Activated naive CD8-positive, alpha-beta T cell treated with anti-CD3 and anti-CD28 coated beads, Interleukin-2, amount 50 U/mL, for 24 hours (primary cell): ENCODE measurements at places on chromosomes 3 and 15.

DNA sequence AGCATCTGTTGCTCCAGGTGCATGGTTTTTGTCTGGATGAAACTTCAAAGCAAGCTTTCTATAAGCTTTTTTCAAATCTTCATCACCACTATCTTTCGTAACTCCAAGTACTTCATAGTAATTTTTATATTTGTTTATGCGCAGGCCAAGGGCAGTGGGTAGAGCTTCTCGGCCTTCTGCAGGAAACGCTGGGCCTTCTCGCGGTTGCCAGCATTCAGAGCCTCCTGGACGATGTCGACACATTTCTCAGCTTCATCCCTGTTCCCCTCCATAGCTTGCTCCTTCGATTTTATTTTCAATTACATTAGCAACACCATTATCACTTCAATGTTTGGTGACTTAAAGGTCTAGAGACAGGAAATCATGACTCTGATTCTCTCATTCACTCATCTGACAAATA lies 20.2 kb downstream of the DENND4A start:
- DNase-seq: no peak

GRCh38 chr3:13839253-13839652 lies 40.6 kb downstream of the WNT7A start:
- no peak for DNase-seq

GRCh38 chr3:11726146-11726545 lies 82.4 kb upstream of the VGLL4 start:
- DNase-seq: no peak

DNA sequence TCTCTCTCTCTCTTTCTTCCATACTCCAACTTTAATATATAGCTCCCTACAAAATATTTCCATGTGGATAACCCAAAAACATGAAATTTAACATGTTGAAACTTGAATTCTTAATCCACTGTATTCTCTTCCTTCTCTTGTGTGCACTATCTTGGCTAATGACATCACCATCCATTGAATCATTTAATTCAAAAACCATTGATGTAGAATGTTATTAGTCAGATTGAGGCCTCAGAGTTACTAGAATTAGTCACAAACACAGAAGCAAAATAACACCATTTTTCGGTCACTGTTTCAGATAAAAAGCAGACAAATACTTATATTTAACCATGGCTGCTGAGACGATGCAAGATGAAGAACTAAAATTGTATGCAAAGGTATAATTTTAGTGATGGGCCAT lies 256.9 kb upstream of the LRRC3B start:
- no peak for DNase-seq

- DNase-seq: no peak
Measured at GRCh38 chr3:108067768-108068167, 23.1 kb downstream of the CD47 start.

- DNase-seq: no peak
Measured at GRCh38 chr3:28934126-28934813, 346.6 kb upstream of the RBMS3 start.

DNA sequence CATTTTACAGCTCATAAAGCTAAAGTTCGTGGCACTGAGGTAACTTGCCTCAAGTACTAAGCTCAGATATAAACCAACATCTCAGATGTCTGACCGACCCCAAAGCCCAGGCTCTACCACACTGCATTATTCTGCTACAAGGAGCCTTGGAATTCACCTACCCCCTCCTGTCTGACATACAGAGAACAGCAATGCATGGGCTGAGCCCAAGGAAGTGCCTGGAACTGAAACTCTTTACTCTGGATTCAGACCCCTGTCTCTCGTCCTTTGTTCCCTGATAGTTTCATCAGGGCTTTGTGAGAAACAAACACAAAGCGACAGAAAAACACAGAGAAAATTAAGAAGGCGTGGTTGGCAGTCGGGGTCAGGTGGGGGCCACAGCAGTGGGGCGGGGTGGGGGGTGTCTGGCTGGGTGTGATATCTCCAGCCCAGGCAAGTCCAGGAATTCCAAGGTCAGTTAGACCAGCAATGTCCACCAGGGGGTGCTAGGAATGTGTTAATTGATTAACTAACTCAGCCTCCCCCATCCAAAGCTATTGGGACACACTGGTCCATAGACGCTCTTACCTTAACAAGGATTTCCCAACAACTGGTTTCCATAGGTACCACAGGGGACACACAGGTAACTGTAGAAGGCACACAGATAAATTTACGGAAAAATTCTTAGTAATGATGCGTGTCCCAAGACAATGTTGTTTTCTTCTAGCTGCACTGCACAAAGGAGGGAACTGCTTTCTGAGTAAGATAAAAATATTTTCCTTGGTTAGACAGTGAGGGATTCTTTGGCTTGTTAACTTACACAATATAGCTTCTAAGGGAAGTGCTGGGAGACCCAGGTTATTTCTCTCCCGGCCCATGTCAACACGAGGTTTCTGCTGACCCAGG lies 18.8 kb upstream of the SSUH2 start:
- DNase-seq: peak; percentile 52

GRCh38 chr3:40451551-40451950 lies 5.6 kb upstream of the RPL14 start:
- no peak for DNase-seq

DNA sequence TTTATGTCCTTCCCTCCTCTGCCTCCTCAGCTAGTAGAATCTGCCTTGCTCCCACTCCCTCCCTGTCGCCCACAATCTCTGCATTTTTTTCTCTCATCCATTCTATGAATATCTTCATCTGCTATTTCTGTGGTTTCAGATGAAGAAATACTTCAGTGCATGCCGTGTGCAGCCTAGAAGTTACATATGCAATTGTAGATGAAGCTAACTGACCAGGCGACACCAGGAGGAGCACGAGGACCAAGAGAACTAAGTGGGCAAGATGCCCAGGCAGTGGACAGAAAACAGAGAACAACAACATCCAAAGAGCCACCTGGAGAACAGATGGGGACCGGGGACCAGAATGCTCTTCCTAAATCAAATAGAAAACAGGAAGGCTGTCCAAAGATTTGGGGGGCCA lies 121.4 kb upstream of the ATP11B start:
- DNase-seq: no peak

DNA sequence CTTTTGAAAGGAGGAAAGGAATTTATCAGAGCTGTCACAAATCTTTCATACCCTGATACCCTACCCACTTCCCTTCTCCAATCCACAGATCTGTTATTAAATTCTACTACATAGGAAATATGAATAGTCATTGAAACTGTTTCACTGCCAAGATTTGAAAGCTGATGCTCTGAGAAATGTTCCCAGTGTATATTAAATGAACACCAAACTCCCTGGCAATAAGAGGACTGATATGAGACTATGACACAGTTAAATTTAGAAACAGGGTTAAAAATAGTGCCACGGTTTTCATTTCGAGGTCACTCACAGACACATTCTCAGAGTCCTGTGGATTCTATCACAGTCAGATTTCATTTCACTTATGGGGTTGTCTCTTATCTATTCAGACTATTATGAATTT lies 27.2 kb upstream of the GBE1 start:
- DNase-seq: no peak

GRCh38 chr15:34759347-34759746 lies 4.5 kb upstream of the GJD2 start:
- DNase-seq: no peak

GRCh38 chr3:27570421-27571106 lies 86.4 kb upstream of the SLC4A7 start:
- DNase-seq: no peak

DNA sequence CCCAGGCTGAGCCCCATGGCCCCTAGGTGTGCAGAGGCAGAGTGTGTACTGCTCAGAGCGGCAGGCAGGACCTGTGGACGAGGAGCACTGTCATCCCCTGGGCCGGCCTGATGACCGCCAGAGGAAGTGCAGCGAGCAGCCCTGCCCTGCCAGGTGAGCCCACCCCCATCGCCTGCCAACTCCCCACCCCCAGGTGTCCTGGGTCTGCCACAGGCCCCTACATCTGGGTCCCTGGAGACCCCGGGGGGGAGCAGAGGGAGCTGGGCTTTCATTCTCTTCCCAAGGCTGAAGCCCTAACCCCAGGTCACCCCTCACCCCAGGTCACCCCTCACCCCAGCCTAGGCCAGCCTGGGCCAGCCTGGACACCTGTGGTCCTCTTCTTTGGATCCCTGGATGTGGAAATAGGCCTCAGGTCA lies 93.1 kb downstream of the TBC1D2B start:
- DNase-seq: no peak

DNA sequence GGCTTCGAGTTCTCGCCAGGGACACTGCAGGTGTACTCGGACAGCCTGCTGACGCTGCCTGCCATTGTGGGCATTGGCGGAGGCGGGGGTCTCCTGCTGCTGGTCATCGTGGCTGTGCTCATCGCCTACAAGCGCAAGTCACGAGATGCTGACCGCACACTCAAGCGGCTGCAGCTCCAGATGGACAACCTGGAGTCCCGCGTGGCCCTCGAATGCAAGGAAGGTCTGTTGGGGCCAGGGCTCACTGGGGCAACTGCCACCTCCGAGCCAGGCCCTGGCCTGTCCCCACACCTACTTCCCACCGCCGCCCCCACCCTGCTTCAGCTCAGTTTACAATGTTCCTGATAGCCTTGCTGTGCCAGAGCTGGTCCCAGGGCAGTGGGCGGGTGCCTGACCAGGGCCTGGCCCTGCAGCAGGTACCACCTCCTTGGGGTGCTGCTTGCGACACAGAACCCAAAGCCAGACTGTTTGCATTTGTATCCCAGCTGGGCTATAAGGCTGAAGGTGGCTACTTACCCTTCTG lies 35.5 kb downstream of the PLXNA1 start:
- DNase-seq: no peak

GRCh38 chr3:133925960-133926735 lies 30.5 kb upstream of the RAB6B start:
- DNase-seq: no peak
